ENCODE measurements at places on chromosomes 3 and 15. TPM values are rescaled to one million over a fixed set of nuclear protein-coding genes. Genes with fewer than 3 reads are reported as not detected.

The RTP4 gene
- 12.9 TPM for total RNA-seq

The MED12L gene
- 0.76 TPM for total RNA-seq

The ARPIN gene
- total RNA-seq, result not detected

The C3orf49 gene
- not detected for total RNA-seq

The SEMA3B gene
- 0.84 TPM for total RNA-seq

The KLHL40 gene
- total RNA-seq, result not detected

The ITIH1 gene
- total RNA-seq, result not detected

The ETV5 gene
- total RNA-seq, result 0.97 TPM

The ADAMTS9 gene
- not detected for total RNA-seq

The ZNF620 gene
- 4.0 TPM for total RNA-seq

The CCDC33 gene
- not detected for total RNA-seq

The LRRC31 gene
- total RNA-seq, result not detected

The LDHAL6B gene
- total RNA-seq, result not detected

The STRA6 gene
- total RNA-seq, result not detected

The RARRES1 gene
- total RNA-seq, result not detected

The TNFAIP8L3 gene
- not detected for total RNA-seq

The SKOR1 gene
- 0.32 TPM for total RNA-seq

The HHATL gene
- total RNA-seq, result not detected

The CHRM5 gene
- not detected for total RNA-seq

The TRANK1 gene
- total RNA-seq, result 49.3 TPM

The TP63 gene
- total RNA-seq, result not detected

The ZPLD1 gene
- total RNA-seq, result not detected

The ADCY5 gene
- total RNA-seq, result not detected

The CCNDBP1 gene
- 58.0 TPM for total RNA-seq

The SEMA7A gene
- total RNA-seq, result 16.1 TPM

The CLRN1 gene
- not detected for total RNA-seq

The LRRIQ4 gene
- total RNA-seq, result 0.16 TPM

The BSN gene
- 0.05 TPM for total RNA-seq

The C3orf70 gene
- 0.13 TPM for total RNA-seq

The CFAP44 gene
- total RNA-seq, result 4.1 TPM

All from activated CD8-positive, alpha-beta T cell treated with anti-CD3 and anti-CD28 coated beads, Interleukin-2, amount 10 ng/mL, durations not matched to agents 7 days and 5 days (primary cell).